NCI-H526 treated with DMSO at 0.1 percent for 48 hours (cell line): ENCODE measurements at places on chromosomes 13 and 19.

DNA sequence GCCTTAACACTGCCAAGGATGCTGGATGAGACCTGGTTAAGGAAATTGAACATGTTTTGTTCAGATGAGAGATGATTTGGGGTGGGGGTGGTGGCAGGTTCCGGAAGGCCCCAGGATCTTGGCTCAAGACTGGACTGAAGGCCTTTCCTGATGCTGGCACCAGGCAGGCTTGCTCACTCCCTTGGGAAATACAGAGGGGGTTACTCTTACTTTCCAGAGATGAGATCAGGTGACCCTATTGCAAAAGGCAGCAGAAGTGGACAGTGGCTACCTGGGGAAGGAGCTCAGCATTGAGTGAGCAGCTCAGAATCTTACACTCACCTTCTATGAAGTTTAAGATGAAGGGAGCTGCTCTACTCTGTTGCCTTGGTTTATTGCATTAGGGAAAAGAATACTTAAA lies 10.8 kb downstream of the GATAD2A start:
- no peak for DNase-seq

- no peak for DNase-seq
Observed at GRCh38 chr13:32060401-32060878, 28.9 kb downstream of the FRY start.

DNA sequence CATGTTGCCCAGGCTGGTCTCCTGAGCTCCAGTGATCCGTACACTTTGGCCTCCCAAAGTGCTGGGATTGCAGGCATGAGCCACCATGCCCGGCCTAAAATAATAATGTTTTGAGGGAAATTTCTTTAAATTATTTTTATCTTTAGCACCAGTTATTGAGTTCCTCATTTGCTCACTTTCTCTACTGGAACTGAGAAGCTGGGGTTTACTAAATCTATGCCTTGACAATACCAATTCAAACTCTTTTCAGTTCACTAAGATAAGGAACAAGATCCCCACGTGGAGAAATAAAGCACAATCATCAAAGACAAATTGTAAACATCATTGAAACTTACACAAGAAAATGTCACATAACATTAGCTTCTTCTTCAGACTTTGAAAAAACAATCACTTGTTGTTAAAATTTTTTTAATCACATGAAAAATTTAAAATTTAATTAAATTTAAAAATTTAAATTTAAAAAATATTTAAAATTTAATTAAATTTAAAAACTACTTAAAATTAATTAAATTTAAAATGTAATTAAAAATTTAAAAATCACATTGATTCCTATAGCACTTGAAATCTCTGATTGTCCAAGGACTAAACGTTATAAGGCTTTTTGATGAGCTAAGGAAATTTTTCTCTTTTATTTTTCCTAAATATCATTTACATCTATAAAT lies 25.2 kb upstream of the XPO4 start:
- DNase-seq = no peak

- no peak for DNase-seq
Observed at GRCh38 chr19:4547303-4548237, 7.7 kb upstream of the LRG1 start.

DNA sequence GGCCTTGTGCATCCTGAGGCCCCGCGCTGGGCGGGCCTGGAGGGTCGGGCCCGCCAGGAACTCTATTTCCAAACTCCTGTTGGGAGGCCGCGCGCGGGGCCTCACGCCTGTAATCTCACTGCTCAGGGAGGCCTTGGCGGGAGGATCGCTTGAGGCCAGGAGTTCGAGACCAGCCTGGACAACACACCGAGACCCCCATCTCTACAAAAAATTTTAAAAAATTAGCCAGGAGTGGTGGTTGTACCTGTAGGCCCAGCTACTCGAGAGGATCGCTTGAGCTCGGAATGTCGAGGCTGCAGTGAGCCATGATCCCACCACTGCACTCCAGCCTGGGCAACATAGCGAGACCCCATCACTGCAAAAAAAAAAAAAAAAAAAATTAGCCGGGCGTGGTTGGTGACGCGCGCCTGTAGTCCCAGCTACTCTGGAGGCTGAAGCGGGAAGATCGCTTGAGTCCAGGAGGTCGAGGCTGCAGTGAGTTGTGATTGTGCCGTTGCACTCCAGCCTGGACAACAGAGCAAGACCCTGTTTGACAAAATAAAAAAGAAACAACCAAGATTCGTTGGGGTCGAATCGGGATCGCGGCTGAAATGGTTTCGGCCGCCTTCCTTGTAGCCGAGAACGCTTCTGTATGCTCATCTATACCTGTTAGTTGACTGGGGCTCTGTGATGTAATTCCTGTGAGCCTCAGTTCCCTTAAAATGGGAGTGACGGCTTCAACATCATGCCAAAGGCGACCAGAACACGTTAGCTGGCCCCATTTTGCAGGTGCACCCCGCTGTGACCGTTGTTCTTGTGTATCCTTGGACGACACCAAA lies 636 bp downstream of the SF3A2 start:
- no peak for DNase-seq

DNA sequence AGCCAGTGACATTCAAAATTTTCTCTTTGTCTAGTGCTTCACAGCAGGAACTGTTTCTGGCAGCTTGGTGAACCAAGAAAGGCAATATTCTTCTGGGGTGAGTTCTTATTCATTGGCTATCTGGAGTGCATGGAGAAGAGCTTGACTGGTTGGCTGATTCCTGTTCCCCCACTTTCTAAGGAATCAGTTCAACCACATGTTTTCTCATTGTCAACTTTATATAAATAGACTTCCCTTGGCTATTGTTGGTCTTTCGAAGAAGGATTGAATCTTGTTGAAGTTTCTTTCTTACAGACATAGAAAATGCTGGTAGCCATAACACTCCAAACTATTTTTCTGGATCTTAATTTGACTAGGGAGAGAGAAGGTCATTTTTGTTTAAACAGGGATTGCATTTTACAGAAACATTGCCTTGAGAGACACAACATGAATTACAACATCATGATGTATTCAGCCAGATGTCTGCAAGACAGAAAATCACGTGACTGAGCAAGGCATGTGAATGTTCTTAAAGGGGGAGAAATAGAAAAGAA lies 85.2 kb downstream of the EDNRB start:
- no peak for DNase-seq
